ENCODE measurements at places on chromosomes 5 and 9.
A peak's percentile ranks its signal among the peaks of the same experiment; 100 is the strongest.

GRCh38 chr9:127734247-127734746 is 797 bp downstream of the TOR2A start:
- no peak for DNase-seq

GRCh38 chr9:95138474-95138873 is 179.0 kb downstream of the FANCC start:
- no peak for DNase-seq

GRCh38 chr9:79630521-79631403 is 59.0 kb downstream of the TLE4 start:
- DNase-seq, result no peak

GRCh38 chr9:93304574-93305496 is 120.9 kb downstream of the WNK2 start:
- DNase-seq, result no peak

GRCh38 chr5:41334758-41335157 is 121.4 kb upstream of the C6 start:
- DNase-seq, result no peak

DNA sequence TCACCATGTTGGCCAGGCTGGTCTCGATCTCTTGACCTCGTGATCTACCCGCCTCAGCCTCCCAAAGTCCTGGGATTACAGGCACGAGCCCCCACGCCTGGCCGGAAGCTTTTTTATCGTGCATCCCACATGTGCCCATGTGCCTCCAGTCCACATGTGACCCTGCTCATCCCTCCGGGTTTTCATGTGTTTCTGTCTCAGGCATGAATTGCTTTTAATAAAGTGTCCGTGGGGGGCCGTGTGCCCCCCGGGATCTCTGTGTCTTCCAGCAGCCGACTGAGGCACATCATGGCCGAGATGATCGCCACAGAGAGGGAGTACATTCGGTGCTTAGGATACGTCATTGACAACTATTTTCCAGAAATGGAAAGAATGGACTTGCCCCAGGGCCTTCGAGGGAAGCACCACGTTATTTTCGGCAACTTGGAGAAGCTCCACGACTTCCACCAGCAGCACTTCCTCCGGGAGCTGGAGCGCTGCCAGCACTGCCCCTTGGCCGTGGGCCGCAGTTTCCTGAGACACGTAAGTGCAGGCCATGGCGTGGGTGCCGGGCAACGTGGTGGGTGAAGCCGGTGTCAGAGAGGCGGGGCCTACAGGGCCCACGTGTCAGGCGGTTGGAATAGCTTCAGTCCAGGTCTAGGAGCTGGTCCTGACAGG is 22.1 kb upstream of the LRRC14B start:
- DNase-seq, result no peak

- no peak for DNase-seq
Observed at GRCh38 chr5:135594416-135594960, 15.7 kb upstream of the CXCL14 start.

GRCh38 chr9:34891386-34891785 is 66.7 kb upstream of the PHF24 start:
- no peak for DNase-seq

DNA sequence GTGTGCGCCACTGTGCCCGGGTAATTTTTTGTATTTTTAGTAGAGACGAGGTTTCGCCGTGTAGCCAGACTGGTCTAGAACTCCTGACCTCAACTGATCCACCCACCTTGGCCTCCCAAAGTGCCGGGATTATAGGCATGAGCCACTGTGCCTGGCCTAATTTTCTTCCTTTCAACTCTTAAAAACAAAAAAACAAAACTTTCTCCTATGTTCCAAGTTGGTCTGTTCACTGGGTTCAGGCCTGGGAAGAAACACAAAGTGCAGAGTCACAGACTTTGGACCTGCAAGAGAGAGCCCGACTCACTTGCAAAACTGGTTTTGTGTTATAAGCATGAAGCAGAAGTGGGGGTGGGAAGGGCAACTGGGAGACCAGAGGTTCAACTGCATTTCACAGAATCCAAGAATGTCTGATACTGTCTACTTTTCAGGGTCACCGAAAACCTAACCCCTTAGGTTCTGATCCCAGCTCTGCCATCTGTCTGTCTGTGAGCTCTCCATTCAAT is 5.2 kb upstream of the HDHD3 start:
- no peak for DNase-seq

DNA sequence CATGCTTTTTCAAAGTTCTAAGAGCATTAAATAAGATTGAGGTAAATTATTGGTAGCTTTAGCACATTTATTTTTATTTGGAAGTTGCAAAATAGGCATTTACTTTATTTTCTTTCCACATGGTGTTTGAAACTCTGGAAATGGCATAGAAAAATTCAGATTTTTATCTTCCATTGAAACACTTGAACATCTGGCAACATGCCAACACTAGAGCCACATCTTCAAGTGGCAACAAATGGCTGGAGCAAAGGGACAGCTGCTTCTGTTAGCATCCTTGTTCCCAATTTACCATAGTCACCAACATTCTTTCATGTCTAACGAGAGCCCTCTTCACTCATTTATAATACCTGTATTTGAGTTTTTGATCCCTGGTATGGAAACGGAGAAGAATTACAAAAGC is 539.9 kb downstream of the ZNF608 start:
- no peak for DNase-seq

DNA sequence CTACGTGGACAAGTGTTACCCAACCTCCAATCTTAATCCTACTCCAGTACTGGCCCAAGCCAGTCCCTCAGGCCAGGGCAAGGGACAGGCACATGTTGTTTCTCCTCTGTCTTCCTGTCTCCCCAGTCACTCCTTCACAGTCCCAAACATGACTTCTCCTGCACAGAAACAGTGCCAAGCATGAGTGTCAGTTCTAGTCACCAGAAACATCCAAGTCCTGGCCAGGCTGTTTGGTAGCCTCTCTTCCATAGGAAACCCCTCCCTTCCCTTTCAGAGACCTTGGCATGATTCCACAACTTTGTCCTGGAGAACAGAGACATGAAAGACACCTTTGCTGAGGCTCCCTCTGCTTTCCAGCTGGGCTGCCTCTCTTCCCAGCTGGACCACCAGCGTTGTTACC is 56.2 kb upstream of the SLC2A8 start:
- DNase-seq, result no peak

GRCh38 chr5:89596821-89597220 is 713.8 kb upstream of the MEF2C start:
- DNase-seq, result no peak

DNA sequence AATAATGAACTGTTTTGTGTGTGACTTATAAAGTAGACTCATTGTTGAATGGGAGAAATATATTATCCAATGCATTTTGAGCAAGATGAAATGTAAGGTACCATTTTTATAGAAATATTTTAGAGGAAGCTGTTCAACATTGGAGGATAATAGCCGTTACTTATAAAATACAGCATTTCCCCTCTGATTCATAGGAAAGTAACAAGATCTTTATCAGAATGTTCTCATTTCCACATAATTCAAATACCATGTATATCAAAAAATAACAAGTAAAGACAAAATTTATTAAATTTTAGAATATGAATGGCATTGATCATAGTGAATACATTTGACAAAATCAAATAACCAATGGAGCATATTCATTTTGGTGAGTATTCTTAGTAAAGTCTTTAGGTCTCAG is 346.7 kb upstream of the PTGER4 start:
- DNase-seq, result no peak

DNA sequence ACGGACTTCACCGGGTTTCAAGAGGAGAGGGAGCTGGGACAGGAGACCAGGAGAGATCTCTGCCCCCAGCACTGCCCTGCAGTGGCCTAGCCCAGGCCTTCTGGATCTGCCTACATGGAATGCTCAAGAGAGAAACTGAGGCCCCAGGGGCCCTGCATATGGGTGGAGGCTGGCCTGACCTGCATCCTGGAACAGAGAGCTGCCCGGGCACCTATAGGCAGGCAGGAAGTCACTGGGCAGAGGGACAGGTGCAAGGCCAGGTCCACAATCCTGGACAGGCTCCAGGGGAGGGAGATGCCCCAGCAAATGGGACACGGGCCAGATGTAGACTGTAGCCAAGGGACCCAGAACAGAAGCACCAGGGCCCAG is 98.5 kb upstream of the RUFY1 start:
- no peak for DNase-seq

- peak; percentile 61 for DNase-seq
Observed at GRCh38 chr5:157948738-157949410, 89.9 kb upstream of the CLINT1 start.

GRCh38 chr9:38249049-38249448 is 143.5 kb upstream of the ALDH1B1 start:
- no peak for DNase-seq

GRCh38 chr9:12718482-12719026 is 25.4 kb downstream of the TYRP1 start:
- DNase-seq, result no peak

DNA sequence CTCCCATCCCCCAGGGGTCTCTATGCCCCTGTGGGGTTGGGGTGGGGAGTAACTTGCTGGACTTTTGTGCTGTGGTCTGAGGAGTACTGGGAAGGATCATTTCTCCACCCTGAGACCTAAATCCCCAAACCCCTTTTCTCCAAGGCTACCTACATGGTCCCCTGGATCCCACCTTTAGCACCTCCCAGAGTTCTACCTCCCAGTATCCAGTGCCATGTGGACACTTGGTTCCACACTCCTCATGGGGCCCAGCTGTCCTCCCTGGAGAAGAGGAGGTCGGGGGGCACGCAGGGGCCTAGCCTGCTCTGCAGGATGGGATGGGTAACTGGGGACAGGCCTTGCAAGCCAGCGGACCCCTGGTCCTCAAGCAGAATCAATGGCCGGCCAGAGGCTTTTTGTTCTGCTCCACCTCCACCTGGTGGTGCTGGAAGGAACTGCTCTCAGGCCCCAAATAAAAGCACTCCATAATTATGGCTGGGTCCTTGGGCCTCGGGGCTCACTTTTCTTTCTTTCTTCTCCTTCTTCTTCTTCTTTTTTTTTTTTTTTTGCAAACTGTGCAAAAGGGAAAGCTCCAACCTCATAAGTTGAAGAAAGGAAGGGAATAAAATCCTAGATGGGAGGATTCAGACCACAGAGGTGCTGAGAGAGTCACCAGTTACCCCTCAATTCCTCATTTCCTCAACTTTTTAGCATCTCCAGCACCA is 68.4 kb downstream of the PSD2 start:
- peak; percentile 3 for DNase-seq

GRCh38 chr9:112224401-112225289 is 49.5 kb upstream of the SUSD1 start:
- DNase-seq, result no peak

- no peak for DNase-seq
Observed at GRCh38 chr9:7144265-7145046, 386.7 kb downstream of the KDM4C start.

DNA sequence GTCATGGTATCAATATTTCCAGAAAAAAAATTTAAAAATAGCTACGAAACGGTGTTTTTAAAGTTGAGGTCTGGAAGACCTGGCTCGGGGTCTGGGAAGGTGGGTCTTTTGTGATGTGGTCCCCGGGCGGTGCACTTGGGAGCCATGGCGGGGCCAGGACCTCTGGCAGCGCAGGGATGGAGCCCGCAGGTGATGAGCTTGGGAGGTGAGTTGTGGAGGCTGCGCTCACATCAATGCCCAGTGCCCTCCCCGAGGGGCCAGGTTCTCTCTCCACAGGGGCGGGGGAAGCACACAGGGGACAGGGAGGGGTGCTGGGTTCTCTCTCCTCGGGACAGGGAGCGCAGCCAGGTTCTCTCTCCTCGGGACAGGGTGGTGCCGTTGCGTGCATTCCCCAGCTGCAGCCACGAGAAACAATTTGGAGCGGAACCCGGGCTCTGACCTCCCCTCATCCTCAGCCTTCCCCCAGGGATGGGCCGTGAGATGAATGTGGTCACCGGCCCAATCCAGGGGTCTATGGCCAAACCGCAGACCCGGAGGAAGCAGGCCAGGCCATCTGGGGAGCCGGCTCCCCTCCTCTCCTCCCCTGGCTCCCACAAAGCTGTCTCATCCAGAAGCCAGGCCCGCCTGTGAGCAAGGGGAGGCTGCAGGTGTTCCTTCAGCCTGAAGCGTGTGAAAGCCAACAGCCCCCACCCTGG is 25.8 kb downstream of the DBH start:
- DNase-seq, result no peak

DNA sequence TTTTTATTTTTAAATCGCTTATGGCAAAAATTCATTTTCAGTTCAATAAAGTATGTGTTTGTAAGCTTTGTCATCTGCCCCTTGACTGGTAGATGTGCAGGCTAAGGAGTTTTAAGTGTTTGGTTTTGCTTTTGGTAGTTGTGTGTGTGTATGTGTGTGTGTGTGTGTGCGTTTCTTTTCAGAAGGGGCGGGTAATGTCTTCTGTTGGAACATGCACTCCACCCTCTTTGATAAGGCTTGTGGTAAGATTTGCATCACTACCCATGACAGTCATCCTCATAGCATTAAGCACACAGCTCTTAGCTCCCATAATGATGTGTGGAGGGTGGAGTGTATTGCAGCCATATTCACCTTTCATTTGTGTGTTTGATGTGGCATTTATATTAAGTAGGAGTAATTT is 92.1 kb upstream of the FSD1L start:
- DNase-seq, result no peak

DNA sequence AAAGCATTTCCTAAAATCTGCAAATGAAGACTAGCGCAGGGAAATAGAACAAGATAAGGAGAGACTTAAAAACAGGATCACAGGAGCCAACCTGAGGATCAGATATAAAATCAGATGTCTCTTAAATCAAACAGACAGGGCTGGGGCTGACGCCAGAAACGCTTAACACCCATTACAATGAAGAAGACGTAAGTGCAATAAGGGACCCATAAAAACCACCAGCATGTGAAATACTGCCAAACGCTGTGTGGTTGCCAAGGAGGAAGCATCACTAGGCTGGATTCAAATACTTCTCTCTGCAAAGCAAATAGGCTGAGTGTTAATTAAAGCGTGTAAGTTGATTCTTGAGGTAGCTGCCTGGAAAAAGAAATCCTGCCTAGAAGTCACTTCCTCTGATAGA is 74.4 kb upstream of the ATP10B start:
- no peak for DNase-seq

DNA sequence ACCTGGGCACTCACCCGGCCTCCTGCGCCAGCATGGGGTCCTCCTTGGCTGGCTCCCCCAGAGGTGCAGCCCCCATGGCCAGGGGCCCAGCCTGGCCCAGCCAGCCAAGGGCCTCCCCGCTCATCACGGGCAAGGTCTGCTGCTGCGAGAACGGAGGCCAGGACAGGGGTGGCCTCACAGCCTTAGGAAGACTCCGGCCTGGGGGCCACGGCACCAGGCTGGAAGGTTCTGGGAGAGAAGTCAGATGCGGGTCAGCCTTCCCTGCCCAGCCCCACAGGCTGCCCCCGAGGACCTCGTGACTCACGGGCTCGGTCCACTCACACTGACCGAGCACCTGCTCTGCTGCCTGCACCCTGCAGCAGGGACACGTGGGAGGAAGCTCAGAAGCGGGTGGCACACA is 4.2 kb downstream of the SOHLH1 start:
- DNase-seq, result no peak
